ENCODE measurements at places on chromosomes 16 and 17.

DNA sequence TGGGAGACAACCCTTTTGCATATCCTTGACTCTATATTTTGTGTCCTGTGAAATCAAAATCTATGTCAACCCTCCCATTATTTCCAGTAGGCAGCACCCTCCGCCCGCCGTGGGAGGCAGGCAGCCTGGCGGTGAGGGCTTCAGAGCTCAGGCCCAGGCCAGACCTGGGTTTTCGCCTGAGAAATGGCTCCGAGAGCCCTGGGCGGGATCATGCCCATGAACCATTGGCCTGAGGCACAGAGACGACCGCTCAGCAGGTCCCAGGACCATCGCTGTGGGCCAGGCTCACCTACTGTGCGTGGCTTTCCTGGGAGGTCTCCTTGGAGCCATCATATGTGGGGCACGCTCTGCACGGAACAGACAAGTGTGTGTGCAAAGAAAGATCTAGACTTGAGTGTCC lies 6.3 kb upstream of the SLC38A8 start:
- DNase-seq = no peak

DNA sequence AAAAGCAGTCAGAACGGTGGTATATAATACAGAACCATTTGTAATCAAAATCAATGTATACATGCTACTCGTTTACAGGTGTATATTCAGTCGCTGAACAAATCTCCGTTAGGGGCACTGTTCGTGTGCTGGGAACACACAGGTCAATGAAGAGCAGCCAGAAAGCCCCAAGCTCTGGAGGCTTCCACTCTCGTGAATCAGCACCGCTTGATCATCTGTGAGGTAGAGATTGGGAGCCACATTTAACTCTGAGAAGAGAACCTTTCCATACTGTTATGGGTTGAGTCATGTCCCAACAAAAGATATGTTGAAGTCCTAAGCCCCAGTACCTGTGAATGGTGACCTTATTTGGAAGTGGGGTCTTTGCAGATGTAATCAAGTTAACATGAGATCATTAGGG lies 5.4 kb upstream of the CYTH1 start:
- DNase-seq = no peak

GRCh38 chr17:7704601-7705268 lies at the start of gene EFNB3:
EFNB3 (plus strand) TSS chr17:7705202; CDS start chr17:7705599, 397 bp downstream.
- peak; percentile 69 for DNase-seq

DNA sequence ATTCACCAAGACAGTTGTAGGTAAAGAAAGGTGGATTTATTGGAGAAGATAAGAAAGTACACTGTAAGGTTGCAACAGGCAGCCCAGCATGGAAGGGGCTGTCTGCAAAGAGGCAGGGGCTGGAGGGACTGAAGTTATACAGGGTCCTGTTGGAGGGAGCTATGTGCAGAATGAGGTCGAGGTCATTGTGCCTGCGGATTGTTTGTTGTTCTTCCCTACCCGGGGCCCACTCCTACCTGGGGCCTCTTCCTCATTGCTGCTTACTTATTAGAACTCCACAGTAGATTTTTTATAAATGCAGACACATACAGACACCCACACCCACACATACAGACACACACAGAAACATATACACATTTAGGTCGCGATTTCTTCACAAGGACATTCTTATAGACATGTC lies 466.2 kb downstream of the MAF start:
- no peak for DNase-seq

DNA sequence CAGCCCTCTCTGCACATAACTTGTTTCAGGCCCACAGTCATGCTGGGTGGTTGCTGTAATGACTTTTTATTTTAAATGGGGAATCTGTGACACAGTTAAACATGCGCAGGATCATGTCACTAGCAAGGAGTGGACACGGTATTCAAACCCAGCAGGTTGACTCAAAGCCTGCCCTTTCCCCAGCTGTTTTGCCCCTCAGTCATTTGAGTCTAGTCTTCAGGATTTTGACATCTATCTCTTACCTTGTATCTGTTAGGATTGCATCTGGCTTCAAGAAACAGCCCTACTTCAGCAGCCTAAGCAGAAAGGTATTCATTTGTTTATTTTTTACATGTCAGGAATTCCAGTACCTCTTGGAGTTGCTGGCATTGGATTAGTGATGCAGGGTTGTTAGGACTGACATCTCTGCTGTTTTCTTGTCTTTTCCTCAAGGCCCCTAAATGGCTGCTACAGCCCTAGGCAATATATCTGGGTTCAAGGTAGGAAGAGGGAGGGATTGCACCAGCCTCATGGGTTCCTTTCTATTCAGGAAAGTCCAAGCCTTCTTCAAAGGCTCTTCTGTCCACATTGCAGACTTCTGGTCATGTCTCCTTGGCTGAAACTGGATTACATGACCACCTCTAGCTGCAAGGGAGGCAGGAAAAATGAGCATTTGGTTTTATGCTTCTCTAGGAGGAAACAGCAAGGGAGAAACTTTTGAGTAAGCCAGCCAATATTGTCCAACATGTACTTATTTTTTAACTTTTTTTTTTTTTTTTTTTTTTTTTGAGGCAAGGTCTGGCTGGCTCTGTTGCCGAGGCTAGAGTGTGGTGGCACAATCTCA lies 22.8 kb downstream of the ABCC1 start:
- no peak for DNase-seq

DNA sequence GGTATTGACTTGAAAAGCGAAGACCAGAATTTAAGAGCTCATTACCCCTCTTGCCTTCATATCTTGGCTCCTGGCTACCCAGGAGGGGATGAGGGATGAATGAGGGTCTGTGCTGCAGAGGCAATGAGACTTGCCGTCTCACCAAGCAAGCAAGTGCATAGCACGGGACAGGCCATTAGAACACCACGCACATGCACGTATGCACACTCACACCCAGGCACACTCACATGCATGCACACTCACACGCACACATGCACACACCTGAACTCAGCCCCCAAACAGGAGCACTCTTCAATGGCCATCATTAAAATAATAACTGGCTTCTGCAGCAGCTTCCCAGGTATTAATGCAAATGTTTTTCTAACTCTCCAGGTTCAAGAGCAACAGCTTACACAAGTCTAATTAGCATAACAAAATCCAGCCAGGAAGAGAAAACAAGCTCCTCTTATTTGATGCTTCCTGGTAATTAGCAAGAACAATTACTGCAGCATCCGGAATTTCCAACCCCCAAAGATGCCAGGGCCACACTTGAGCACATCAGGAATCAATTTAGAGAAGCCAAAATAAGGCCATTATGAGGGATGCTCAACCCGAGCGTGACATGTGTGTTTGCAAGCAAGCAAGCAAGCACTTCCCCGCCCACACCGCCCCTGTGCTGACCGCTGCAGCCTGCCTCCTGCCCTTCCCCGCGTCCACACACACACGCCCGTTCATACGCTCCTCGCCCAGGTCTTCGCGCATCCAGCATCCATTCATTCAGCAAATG lies 171.6 kb upstream of the TNRC6C start:
- no peak for DNase-seq

GRCh38 chr16:11759163-11759834 lies 16.6 kb upstream of the TXNDC11 start:
- no peak for DNase-seq

DNA sequence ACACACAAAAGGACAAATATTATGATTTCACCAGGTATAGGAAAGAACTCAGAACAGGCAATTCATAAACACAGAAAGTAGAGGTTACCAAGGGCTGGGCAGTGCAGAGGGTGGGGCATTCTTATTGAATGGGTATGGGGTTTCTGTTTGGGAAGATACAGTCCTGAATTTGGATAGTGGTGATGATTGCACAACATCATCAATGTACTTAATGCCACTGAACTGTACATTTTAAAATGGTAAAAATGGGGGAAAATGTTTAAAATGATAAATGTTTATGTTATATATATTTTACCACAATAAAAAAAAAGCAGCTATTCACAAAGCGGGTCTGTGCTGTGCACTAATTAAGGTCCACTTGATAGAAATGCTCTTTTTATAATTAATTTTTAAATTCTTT lies 72.6 kb upstream of the FA2H start:
- DNase-seq = no peak

- no peak for DNase-seq
These were observed 129.8 kb downstream of the OR1D5 start for GRCh38 chr17:2933606-2934005.

GRCh38 chr16:88293097-88293496 lies 89.7 kb upstream of the ZNF469 start:
- DNase-seq = no peak

- no peak for DNase-seq
These were observed 73.5 kb downstream of the HS3ST2 start for GRCh38 chr16:22887445-22887844.

- DNase-seq = no peak
These were observed 490.2 kb upstream of the SALL1 start for GRCh38 chr16:51641191-51641765.

DNA sequence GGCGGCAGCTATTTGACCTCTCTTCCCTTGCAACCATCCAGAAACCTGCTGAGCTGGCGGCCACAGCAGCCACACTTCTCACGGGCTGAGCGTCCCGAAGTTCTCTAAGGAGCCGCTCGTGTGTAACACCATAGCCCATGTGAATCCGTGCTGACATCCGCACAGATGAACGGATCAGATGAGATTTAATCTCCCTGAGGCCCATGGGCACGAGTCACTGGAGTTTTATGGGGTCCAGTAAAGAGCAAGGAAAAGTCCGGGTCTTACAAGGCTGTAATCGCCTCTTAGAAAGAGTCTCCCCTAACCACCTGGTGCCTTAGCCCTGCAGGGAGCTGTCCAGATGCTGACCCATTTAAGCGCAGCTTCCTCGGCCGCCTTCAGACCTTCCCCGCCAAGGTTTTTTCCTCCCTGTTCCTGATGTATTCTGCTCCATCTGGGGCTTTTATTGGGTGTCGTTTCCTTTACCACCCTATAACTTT lies 5.5 kb upstream of the CACNG5 start:
- no peak for DNase-seq

DNA sequence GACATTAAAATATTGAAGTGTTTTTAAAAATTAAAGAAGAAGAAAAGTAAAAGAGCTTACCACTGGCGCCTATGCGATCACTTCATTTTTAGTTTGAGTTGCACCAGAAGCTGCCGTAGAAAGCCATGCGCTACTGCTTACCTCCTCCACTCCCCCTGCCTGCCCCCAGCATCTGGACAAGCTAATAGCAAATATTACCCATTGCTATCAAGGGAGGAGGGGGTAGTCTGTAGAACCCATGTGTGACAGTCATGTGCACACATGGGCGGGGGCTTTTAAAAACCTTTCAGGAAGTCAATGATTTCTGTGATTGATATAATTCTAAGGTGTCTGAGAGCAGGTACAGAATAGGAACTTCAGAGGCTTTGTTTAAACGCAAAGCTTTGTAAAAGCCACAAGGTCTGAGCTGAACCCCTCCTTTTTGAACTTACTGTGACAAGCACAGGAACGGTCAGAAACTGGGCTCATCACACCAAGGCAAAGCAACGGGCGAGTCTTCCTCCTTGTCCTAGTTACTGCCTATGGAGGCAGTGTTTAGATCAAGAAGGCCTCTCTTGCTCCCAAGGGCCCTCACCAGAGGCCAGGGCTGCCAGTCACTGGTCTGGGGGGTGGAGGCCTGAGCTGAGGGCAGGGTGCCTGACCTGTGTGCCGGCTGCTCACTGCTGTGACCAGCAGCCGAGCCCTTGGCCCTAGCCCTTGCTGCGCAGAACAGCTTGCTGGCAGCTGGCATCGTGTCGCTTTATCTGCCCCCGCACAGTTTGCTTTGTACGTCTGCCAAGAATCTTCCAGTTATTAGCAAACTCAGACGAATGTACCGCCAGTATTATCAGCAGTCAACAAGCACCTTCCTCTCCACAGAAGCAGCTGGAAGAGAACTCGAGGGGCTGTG lies 15.0 kb downstream of the GINS2 start:
- DNase-seq = no peak

- DNase-seq = no peak
These were observed 27.2 kb downstream of the UNKL start for GRCh38 chr16:1387331-1387730.

GRCh38 chr17:27630607-27631410 lies at the start of gene LGALS9:
LGALS9 (plus strand) TSS chr17:27631188; CDS start chr17:27631266, 78 bp downstream.
- no peak for DNase-seq
